ENCODE measurements at places on chromosomes 1 and 21.

DNA sequence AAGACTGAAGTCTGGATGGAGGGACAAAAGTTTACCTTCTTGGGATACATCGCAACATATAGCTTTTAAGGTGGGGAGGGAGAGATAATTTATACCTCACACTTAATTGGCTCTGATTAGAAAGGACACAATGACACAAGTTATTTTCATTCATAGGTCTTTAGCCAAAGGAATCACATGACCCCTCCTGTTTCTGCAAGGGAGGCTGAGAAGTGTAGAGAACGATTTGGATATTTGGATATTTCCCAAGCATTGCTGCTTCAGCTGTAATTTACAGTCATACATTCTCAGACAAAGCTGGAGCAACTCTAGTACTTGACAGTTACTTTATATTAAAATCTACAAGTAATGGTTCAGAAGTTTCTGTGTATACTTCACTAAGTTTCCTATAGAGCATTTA lies 24.2 kb downstream of the DAP3 start:
- DNase-seq, result no peak

DNA sequence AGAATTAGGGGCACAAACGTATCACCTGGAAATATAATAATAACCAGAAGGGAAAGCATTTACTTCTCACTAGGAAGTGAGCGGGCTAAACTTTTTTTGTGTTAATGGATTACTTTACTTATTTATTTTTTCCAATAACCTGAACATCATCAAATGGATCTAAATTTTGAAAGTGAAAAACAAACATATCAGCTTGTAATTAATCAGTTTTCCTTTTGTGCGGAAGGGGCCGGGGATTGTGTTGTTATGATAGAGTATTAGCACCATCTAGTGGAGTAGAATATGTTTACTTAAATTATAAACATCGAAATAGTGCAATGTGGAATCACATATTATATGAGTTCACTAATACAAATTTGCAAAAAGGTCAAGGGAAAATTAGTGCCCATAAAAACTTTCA lies 9.0 kb downstream of the CFH start:
- DNase-seq, result no peak

GRCh38 chr1:248918131-248918530 lies 12.1 kb downstream of the PGBD2 start:
- DNase-seq, result no peak

- peak; percentile 72 for DNase-seq
These were observed 54.3 kb downstream of the RPS6KA1 start for GRCh38 chr1:26583646-26584485.

- no peak for DNase-seq
These were observed 20.6 kb downstream of the ABCB10 start for GRCh38 chr1:229537894-229538293.

DNA sequence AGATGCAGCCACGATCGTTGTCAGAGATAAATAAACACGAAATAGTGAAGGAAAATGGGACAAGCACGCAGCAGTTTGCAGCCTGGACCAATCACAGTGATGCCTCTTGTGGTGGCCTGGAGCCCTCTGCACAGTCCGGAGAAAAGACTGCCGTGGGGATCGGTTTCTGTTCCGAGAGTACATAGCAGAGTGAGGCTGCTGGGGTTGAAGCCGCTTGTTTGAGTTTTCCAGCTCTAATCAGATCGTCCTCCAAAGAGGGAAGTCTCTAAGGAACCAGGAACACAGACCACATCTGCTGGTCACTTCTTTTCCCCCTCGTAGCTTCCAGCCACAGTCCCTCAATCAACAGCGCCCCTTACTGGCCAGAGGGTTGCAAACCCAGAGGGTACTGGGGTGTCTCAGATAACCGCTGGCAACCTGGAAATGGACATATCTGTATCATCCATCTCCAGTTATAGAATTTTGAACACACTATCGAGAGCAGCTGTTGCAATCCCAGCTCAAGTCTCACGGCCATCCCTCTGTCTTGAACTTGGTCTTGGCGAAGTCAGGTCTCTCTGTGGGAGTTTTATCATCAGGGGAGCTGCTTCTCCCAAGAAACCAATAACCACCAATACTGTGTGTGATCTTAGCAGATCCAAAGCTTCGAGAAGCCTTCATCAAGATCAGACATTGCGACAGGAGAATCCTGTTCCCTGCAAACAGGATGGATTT lies 57.4 kb downstream of the OLIG1 start:
- peak; percentile 79 for DNase-seq

DNA sequence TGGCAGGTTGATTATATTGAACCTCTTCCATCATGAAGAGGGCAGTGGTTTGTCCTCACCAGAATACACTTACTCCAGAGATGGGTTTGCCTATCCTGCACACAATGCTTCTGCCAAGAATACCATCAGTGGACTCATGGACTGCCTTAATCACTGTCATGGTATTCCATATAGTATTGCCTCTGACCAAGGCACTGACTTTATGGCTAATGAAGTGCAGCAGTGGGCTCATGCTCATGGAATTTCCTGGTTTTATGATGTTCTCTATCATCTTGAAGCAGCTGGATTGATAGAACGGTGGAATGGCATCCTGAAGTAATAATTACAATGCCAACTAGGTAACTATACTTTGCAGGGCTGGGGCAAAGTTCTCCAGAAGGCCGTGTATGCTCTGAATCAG lies 16.6 kb upstream of the GBP6 start:
- no peak for DNase-seq

DNA sequence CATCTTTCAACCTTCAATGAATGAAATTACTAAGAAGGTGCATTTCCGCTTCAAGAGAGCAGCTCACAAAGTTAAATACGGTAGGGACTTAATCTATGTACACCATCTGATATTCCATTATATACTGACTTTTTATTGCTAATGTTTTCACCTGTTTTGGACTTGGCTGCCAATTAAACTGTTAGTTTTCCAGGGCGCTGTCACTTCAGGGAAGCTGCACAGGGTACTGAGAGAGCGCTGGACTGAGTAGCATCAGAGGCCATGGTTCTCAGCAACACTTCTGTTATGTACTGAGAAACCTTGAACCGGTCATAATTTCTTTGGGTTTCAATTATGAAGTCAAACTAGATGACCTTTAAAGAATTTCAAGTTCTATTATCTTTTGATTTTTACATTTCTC lies 8.2 kb downstream of the SSX2IP start:
- no peak for DNase-seq

GRCh38 chr1:159877695-159878444 lies 15.4 kb upstream of the VSIG8 start:
- no peak for DNase-seq

GRCh38 chr1:60037669-60038068 lies 35.9 kb downstream of the C1orf87 start:
- no peak for DNase-seq

GRCh38 chr1:84300501-84300900 lies 1.0 kb upstream of the SAMD13 start:
- no peak for DNase-seq

DNA sequence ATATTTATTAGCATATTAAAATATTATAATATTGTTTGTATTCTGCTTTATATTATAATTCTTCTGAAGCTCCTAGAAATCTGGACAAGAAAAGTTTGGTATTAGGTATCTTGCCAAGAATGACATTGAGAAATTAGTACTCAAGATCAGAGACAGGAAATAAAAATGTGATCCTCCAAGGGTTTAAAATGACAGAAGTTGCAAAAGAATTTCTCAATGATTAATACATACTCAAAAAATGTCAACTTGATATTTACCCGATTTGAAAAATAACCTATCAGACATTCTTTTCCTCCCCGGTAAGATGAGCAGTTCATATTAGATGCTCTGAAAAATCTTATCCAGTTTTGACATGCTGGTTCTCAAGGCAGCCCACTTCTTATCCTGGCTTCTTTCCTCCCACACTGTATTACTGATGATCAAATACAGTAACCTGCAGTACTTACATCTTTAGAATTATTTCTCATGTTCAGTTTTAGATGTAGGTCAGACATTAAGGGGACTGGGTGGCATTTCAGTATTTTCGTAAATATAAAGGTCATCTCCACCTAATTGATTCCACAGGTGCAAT lies 55.3 kb downstream of the CACHD1 start:
- DNase-seq, result no peak

DNA sequence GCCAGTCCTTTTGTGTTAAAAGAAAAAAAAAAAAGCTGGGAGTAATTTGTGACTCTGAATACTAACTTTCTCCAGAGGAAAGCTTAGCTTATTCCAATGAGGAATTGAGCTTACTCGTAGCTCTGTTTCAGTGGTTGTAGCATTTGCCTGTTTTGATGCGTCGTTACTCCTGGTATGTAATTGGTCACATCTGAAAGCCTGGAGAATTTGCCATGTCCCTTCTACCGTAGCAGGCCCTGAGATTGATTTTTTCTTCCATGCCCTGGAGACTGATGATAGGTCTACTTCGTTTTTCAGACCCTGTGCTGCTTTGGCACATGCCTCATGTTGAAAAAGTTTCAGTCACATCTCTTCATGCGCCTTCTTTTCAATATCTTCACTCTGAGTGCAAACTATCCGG lies 1103.0 kb downstream of the PLA2G4A start:
- DNase-seq, result no peak

- peak; percentile 4 for DNase-seq
These were observed 490.8 kb upstream of the ADGRL4 start for GRCh38 chr1:79497193-79497773.

DNA sequence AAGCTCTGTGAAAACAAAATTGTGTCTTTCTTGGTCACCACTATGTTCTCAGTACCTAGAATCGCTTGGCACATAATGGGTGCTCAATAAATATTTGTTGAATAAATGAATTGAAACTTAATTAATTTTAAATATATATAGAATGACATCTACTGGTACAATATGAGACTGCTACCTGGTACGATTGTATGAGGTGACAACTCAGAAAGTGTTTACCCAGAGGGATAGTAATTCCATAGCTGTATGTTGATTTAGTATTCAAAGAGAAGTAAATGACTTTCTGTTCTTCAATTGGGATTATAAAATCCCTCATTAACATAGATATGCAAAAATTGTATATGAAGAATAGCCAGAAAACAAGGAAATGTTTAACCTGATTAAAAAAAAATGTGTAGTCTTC lies 128.7 kb downstream of the RPS6KC1 start:
- DNase-seq, result no peak

DNA sequence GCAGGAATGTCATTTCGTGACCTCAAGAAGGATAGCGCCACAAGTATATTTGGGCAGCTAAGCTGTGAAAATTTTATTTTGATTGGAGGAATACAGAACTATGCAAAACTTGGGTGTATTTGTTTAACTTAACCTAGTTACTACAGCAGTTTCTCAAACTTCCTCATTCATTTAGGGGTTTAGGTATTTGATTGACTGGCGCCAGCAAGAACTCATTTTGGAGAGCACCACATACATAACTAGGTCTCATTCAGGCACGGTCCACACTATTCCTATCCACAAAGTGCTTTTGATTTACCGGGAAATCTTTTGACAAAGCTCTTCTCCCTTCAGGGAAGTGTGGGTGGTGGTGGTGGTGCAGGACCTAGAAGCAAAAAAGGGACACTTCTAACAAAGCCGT lies 155.1 kb upstream of the NRIP1 start:
- no peak for DNase-seq

GRCh38 chr1:22045604-22046228 lies 6.8 kb upstream of the CDC42 start:
- no peak for DNase-seq

DNA sequence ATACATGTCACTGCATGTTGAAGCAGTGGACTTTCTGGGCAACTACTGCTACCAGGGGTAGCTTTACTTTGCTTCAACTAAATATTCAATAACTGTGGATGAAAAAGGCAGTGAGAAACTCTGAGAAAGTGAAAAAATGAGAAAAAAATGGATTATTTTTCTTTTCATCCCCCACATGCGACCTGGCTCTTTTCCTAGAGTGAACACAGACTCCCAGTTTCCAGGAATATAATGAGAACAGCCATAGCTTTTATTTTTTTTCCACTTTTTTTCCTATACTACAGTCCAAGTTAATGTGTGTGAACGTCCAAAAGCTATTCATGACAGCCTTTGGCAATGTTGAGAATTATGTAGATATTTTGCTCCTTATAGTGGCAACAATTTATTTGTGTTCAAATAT lies 230.4 kb downstream of the DNM3 start:
- no peak for DNase-seq

GRCh38 chr21:28229814-28230213 lies 762.9 kb downstream of the LTN1 start:
- no peak for DNase-seq

DNA sequence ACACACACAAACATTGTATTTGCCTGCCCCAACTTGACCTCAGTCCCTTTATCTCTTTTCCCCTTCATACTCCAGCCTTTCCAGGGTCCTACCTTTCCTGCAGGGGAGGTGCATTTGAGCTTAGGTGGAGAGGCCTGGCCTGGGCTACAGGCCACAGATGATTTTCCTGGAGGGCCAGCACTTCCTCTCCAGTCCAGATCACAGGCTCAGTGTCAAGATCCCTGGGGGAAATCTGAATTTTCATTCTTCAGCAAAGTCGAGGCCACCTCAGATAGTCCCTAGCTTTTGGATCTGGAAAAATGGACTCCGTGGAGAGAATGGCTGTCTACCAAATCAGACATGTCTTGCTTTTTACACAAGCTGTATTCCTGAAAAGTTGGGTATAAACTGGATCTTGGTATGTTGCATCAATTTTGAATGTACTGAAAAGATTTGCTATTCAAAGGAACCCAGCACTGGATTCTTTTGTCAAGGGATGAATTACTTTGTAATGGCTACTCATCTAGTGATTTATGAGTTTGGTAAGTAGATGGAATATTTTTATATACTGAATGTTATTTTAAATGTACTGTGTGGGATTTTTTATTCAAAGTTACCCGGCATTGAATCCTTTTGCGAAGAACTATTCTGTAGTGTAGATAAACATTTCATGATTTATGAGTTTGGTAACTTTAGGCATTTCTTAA lies 78.7 kb downstream of the DDR2 start:
- no peak for DNase-seq

- DNase-seq, result no peak
These were observed 121.7 kb upstream of the PRDX6 start for GRCh38 chr1:173355281-173356031.

Data from stimulated activated naive CD8-positive, alpha-beta T cell treated with anti-CD3 and anti-CD28 coated beads, Interleukin-15, Interleukin-2, amounts not matched to agents 100 U/mL and 50 U/mL, for 24 hours (primary cell).